ENCODE measurements at places on chromosomes 5 and 9. TPM values are rescaled to one million over a fixed set of nuclear protein-coding genes. Genes with fewer than 3 reads are reported as not detected.

DNA sequence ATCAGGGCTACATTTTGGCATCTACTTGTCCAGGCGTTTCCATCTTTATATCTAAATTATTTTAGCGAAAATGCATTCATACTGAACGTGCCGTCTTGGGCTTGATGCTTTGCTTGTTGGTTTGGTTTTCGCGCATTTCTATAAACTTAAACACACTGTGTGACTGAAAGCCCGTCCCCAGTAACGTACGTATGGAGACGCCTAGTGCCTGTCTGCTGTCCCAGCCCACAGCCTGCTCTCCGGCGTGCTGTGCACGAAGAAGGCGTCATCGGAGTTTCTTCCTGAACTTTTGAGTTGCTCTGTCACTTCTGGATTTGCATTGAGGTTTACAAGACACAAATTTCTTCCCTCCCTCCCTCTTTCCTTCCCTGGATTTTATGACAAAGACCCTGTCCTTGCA lies 40.6 kb upstream of the IRX4 start:
- DNase-seq: no peak

- no peak for DNase-seq
Measured at GRCh38 chr9:101421653-101422065, 13.9 kb downstream of the ALDOB start.

DNA sequence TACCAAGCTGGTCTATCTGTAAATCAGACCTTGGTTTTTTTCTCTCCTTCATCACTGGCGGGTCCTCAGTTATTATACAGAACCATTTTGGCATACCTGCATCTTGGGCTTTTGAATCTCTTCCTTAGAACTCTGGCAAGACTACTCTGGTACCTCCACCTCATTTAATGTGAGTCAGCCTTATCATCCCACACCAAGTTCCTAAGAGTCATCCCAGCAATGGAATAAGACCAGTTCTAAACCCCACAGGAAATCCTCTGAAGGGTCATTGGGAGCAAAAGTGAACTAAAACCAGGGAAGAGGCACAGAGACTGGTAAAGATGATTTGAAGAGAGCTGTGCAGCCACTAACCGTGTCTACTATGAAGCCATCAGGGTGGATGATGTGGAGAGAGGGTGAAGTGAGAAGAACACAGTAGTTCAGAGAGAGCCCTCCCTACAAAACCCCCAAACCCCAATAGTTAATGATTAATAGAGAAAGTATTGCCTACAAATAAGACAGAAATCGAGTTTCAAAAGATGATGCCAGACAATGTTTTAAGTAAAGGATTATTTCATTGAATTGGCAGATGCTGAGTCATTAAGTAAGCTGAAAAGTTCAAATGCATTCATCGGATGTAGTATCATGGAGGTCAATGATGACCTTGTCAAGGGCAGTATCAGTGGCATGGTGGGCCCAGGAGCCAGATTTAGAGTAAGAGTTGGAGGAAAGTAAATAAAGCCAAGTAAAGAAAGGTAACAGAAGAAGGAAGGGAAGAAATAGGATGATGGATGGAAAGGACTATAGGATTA lies 85.4 kb downstream of the PCSK1 start:
- DNase-seq: no peak

DNA sequence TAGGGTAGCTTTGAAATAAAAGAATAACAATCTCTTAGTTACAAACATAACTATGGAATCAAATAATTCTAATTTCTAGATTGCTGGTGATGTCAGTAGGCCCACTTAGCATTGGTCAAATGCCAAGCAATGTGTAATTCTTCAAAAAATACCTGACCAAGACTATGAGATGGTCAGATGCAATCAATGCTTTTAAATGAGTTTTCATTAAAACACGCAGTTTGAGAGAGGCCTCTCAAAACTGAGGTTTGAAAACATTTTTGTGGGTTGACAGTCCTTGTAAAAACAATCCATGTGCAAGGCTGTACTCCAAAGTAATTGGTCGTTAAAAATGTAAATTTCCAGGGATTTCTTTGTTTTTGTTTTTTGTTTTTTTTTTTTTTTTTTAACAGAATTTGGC lies 1.2 kb upstream of the RLN2 start:
- no peak for DNase-seq

- no peak for DNase-seq
Measured at GRCh38 chr9:89810431-89810830, 205.6 kb downstream of the GADD45G start.

Gene SLC45A2
- polyA plus RNA-seq: not detected

Gene PCDHB4
- not detected for polyA plus RNA-seq

Gene PCDHA6
- not detected for polyA plus RNA-seq

Gene NUTM2G
- polyA plus RNA-seq: not detected

Gene EGFLAM
- not detected for polyA plus RNA-seq
